ENCODE measurements at places on chromosomes 5 and 9. TPM values are rescaled to one million over a fixed set of nuclear protein-coding genes. Genes with fewer than 3 reads are reported as not detected.

Gene MYMK
- polyA plus RNA-seq: not detected

Gene PCDHGB3
- polyA plus RNA-seq: 2.5 TPM

Gene SPINK13
- polyA plus RNA-seq: 0.79 TPM

Gene NKD2
- 29.4 TPM for polyA plus RNA-seq

Gene CDHR2
- 20.7 TPM for polyA plus RNA-seq

Gene SYK
- 27.8 TPM for polyA plus RNA-seq

Gene IL13
- not detected for polyA plus RNA-seq

Gene FOXI1
- 7.9 TPM for polyA plus RNA-seq

Gene PDE6A
- 0.24 TPM for polyA plus RNA-seq

Gene FOXD4L6
- not detected for polyA plus RNA-seq

Gene CSF1R
- 18.0 TPM for polyA plus RNA-seq

Gene EIF4E1B
- polyA plus RNA-seq: 0.11 TPM

Gene SHISAL2B
- polyA plus RNA-seq: not detected

Gene CHSY3
- 3.4 TPM for polyA plus RNA-seq

Gene CYLC2
- not detected for polyA plus RNA-seq

Gene ASTN2
- 15.5 TPM for polyA plus RNA-seq

Gene PNPLA7
- 1.6 TPM for polyA plus RNA-seq

Gene HAPLN1
- 6.9 TPM for polyA plus RNA-seq

Gene CACNA1B
- polyA plus RNA-seq: 0.39 TPM
